Right ventricle myocardium inferior (tissue), 1 donor: ENCODE measurements at places on chromosomes 12 and 14.

DNA sequence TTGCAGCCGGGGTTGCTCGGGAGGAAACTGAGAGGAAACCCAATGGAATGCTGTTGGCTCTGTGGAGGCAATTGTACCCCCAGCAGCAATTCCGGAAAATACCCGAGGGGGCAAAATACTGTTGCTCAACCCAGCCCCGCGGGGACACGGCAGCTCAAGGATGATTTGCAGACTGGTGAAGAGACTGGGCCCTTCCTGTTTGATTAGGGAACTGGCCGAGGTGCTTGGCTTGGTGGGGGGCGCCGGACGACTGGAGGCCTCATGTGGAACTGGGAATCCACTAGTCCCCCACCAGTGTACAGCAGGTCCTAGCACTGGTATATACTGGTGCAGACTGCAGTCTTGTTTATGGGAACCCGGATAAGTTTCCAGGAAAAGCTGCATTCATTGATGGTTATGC is 10.3 kb upstream of the RNASE12 start:
- DNase-seq = no peak

GRCh38 chr12:94770791-94771190 is 120.4 kb upstream of the TMCC3 start:
- DNase-seq = no peak

DNA sequence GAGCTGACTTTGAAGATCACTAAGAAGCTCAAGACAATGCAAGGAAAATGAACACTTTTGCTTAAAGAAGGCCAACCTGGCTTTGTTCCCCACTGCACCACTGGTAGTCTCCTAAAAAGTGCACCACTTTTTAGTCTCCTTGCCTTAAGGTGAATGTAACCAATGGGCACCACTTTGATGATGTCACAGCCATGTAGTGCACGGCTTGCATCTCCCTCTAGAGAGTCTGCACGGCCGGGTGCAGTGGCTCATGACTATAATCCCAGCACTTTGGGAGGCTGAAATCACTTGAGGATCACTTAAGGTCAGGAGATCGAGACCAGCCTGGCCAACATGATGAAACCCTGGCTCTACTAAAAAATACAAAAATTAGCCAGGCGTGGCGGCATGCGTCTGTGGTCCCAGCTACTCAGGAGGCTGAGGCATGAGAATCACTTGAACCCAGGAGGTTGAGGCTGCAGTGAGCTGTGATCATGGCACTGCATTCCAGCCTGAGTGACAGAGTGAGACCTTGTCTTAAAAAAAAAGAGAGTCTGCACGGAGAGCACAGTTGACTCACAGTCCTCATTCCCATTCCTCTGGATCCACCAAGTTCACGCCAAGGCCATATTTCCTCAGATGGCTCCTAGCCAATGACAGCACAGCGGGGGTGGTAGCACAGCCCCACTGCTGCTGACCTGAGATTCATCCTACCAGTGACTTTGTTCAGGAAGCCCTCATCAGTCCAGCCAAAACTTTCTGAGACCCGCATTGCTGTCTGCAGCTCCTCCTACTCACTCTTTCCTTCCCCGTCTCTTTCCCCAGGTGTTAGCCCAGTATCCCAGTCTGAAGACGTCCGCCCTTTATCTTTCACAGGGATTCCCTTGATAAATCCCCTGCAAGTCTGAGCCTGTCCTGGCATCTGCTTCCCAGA is 16.5 kb upstream of the IFT81 start:
- DNase-seq = no peak

- DNase-seq = no peak
Observed at GRCh38 chr14:32731249-32731648, 207.4 kb upstream of the NPAS3 start.

- no peak for DNase-seq
Observed at GRCh38 chr14:74299061-74299545, 3.6 kb downstream of the ABCD4 start.

GRCh38 chr12:88266806-88267360 is 124.8 kb downstream of the TMTC3 start:
- DNase-seq = no peak

DNA sequence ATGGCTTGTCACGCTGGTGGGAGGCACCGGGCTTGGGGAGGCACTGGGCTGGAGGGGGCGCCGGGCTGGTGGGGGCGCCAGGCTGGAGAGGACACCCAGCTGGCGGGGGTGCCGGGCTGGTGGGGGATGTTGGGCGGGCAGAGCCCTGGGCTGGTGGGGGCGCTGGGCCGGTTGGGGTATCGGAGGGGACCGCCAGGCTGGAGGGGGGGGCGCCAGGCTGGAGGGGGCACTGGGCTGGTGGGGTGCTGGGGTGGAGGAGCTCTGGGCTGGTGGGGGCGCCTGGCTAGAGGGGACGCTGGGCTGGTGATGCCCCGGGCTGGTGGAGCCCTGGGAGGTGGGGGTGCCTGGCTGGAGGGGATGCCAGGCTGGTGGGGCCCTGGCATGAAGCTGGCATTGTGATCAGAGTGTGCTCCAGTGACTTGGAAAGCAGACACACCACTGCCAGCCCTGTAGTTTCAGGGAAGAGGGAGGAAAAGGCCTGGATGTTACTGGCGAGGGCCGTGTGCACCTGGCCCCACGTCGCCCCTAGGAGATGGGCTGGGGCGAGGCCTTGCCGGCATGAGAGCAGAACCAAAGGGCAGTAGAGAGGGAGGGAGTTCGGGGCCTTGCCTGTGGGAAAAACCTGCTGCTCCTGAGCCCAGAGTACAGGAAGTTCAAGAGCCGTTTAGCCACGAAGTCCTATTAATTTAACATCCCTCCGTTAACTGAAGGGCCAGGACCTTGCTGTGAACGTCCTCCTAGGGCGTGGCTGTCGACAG is 13.1 kb downstream of the TEDC1 start:
- peak; percentile 54 for DNase-seq

- DNase-seq = peak; percentile 77
Observed at GRCh38 chr14:77607741-77608302, 8.6 kb downstream of the SPTLC2 start.

DNA sequence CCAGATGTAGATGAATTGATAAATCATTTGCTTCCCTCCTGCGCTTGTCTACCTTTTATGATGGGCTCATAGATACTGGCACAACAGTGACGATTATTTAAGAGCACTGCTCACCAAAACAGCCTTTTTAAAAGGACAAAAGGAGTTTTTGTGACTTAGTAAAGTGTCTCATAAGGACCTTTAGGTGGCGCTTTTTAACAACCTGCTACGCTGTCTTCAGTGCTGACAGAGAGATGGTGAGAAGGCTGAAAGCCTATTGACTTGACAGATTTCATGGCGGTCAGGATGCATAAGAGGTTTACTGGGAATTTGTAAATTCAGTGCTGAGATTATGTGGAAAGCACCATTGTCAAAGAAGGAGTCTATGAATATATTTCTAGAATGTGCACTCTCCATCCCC is 87.6 kb downstream of the SLC15A5 start:
- no peak for DNase-seq

DNA sequence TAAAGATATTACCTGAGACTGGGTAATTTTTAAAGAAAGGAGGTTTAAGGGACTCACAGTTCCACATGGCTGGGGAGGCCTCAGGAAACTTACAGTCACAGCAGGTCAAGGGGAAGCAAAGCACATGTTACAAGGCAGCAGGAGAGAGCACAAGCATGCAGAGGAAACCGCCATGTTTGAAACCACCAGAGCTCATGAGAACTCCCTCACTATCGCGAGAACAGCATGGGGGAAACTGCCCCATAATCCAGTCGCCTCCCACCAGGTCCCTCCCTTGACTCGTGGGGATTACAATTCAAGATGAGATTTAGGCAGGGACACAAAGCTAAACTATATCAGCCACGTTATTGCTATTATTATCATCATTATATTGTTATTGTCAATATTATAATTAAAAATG is 138.7 kb downstream of the RIMBP2 start:
- no peak for DNase-seq

- no peak for DNase-seq
Observed at GRCh38 chr12:22653075-22653474, 28.1 kb downstream of the ETNK1 start.

- DNase-seq = no peak
Observed at GRCh38 chr12:104494793-104495158, 38.0 kb downstream of the CHST11 start.

- no peak for DNase-seq
Observed at GRCh38 chr12:68893741-68894140, 39.2 kb downstream of the CPM start.

GRCh38 chr12:118145798-118146156 is 9.9 kb downstream of the PEBP1 start:
- no peak for DNase-seq

DNA sequence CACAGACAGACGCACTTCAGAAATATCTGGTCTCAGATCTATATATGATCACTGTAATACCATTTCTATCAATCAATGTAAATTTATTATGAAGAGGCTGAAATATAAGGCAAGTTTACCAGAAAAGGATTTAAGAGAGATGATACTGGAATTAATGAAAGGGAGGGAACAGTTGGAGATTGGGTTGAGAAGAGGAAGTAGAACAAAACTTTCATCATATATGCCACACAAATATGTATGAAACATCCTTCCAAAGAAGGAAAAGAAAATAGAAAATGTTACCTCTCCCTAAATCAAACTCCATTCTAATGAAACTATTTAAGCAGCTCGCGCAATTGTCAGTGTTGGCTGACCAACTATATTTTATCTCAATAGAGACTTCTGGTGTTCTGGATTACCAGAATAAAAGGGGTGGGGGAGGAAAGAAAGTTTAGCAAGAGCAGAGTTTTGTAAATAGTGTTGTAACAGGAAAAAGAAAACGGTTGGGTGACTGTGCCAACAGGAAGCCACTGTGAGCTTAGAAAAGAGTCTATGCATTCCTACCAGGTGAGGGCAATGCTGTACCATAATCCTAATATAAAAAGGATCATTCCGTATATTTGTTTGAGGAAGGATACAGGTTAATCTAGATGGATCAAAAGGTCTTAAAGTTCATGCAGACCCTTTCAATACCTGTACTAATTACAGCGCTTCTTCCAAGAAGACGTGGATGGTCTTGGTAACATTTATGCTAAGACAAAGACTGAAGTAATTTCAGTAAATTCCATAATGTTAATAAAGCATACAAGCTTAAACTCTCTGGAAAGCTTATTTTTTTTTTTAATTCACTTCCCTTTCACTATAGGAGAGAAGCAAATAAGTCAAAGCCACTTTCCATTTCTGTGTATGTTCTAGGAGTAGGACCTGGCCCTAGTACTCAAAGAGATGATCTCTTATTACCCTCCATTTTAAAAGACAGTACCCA is 14.5 kb upstream of the LLPH start:
- DNase-seq = no peak

DNA sequence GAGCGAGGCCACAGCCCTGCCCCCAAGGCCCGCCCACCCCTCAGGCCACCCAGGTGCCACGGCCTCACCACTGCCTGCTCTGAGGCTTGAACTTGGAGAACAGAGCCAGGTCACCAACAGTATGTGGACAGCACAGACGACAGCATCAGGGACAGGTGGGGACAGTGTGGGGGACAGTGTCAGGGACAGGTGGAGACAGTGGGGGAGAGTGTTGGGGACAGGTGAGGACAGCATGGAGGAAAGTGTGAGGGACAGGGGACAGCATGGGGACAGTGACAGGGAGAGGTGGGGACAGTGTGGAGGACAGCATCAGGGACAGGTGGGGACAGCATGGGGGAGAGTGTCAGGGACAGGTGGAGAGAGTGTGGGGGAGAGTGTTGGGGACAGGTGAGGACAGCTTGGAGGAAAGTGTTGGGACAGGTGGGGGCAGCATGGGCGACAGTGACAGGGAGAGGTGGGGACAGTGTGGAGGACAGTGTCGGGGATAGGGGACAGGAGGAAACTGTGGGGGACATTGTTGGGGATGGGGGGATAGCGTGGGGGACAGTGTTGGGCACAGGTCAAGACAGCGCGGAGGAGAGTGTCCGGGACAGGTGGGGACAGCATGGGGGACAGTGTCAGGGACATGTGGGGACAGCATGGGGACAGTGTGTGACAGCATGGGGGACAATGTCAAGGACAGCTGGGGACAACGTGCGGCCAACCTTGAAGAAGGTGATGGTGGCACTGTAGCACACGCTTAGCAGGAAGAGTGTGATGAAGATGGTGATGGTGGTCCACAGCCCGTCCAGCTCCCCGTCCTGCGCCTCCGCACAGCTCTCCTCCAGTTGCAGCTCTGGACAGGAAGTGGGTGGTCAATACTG is 114.9 kb downstream of the TMEM121 start:
- DNase-seq = no peak

DNA sequence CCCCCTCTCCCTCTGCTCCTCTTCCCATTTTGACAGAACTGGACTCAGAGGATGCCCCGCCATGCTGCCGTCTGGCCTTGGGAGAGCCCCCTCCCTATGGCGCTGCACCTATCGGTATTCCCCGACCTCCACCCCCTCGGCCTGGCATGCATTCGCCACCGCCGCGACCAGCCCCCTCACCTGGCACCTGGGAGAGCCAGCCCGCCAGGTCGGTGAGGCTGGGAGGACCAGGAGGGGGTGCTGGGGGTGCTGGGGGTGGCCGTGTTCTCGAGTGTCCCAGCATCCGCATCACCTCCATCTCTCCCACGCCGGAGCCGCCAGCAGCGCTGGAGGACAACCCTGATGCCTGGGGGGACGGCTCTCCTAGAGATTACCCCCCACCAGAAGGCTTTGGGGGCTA is 1.5 kb downstream of the NFATC4 start:
- no peak for DNase-seq

DNA sequence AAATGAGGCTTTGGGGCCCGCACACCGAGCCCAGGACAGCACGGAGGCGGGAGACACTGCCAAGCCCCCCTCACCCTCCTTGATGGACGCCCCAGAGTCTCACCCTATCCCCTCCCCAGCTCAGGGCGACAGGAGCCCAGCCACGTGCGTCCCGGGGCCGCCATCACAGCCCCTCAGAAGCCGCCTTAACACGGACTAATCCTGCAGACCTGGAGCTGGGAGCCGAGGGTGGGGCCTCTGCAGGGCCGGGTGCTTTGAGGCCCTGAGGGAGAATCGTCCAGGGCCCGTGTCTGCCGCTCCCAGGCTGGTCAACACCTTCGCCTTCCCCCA is 79.7 kb upstream of the FBRSL1 start:
- DNase-seq = no peak

GRCh38 chr14:71137536-71138447 is 230.5 kb downstream of the PCNX1 start:
- DNase-seq = no peak

DNA sequence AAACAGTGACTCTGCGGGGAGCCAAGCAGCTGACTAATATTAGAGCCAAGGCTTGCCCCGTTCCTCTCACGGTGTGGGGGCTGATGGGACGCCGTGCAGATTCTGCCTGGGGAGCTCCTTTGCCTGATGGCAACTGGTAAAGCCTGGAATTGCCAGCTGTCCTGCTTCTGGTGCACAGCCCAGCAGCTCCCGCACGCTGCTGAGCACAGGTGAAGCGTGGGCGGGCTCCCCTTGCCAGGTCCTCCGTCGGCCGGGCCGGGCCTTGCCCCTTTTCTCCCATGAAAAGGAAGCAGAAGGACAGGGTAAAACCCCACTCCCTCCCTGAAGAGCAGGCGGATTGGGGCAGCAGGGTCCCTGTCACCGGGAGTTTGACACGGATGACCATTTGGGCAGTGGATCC is 79.0 kb downstream of the WDR20 start:
- DNase-seq = no peak

- no peak for DNase-seq
Observed at GRCh38 chr14:96567289-96567899, 65.2 kb downstream of the PAPOLA start.
